Stimulated activated CD4-positive, alpha-beta T cell treated with anti-CD3 and anti-CD28 coated beads, Interleukin-1b, Interleukin-23, amount 100 ng/mL, for 1 hour (primary cell): ENCODE measurements at places on chromosomes 6 and 20.

GRCh38 chr6:77010931-77011542 lies 452.3 kb downstream of the HTR1B start:
- DNase-seq: no peak

- DNase-seq: no peak
Measured at GRCh38 chr6:107866606-107867301, 42.6 kb upstream of the SCML4 start.

- DNase-seq: no peak
Measured at GRCh38 chr6:169452869-169453620, 199.4 kb upstream of the THBS2 start.

DNA sequence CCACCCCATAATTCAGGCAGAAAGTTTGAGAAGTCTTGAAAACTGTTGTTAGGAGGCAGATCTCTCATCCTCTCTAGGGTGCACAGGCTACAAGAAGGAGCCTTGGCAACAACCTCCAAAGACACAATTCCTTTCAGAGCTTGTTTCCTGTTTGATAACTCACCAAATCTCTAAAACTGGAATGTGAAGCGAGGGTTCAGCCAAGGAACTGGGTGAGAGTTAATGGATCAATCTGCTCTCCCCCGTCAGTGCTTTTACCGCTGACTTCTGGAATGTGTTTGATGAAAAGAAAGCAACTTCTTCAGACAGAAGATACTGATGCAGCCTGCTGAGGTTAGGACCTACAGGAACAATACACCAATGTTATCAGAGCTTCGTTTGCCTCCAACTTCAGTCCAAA lies 171.8 kb upstream of the BMP2 start:
- DNase-seq: no peak

- no peak for DNase-seq
Measured at GRCh38 chr20:50438986-50439407, 71.2 kb upstream of the PTPN1 start.

GRCh38 chr6:140500849-140501248 lies 1126.4 kb upstream of the CITED2 start:
- no peak for DNase-seq

DNA sequence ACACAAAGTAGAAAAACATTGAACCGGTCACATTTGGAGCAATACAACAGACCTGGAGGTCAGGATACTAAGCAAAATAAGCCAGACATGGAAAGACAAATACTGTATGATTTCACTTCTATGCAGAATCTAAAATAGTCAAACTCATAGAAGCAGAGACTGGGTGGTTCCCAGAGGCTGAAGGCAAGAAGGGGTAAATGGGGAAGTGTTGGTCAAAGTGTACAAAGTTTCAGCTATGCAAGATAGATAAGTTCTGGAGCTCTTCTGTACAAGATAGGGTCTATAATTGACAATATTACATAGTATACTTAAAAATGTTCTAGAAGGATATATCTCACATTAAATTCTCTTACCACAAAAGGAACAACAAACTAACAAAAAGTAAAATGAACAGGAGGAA lies 70.3 kb downstream of the TMEM244 start:
- no peak for DNase-seq

GRCh38 chr6:83403191-83403590 lies 27.7 kb downstream of the ME1 start:
- no peak for DNase-seq

DNA sequence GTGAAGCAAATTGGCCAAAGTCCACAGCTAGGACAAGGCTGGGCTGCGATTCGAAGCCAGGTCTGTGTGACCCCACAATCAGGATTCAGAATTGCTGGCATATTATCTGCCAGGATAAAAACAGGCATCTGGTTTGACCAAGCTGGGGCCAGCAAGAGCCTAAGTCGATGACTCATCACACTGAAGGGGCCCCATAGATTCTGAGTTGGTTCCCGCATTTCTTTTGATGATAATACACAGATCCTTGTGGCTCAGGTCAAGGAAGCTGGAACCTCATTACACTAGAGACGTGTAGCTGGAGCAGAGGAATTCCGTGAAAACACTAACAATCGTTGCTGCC lies 6.5 kb downstream of the KCNB1 start:
- DNase-seq: no peak

DNA sequence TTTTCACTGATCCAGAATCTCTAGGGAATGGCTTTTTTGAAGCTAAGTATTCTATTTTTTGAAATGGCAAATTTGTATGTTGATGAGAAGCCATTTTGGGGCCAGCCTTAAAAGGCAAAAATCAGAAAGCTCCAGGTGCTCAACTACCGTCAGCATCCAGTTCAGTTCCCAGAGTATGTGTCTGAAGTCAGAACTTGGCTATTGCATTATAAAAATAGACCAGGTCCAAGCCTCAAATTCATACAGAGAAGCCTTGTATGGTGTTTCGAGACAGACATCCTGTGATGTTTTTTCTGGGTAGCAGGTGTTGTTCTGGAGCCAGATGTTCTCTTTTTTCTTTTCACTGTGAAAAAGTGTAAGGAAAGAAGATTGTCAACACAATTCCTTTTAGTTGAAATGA lies 68.2 kb downstream of the CCN2 start:
- DNase-seq: no peak

DNA sequence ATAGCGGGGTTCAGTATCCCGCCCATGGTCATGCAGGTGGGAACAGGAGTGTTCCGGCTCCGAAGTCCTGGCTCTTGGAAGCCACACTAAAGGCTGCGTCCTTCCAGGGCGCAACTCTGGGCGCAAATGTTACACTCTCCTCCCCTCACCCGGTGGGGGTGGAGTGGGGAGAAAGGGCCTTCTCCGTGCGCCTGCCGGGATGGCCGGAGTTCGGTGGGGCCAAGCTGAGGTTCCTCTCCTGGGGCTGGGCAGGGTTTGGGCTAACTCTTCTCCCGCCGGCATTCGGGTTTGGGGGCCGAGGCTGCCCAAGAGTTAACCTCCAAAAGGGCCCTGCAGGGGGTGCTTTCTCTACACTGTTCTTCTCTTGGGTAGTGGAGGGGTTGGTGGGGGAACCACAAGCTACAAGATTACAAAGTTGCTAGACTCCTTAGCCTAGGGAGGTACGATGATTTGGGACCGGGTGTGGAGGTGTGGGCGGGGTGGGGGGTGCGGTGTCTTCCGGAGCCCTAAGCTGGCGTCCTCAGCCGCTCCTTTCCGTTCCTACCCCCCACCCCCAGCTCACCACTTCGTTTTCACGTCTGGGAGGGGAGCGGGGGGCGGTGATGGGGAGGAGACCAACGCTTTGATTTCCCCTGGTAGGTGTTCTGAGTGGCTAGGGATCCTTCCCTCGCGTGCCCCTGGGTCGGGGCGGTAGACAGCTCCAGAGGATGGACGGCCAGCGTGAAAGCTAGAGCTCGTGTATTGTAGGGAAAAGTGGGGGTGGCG lies 12.3 kb downstream of the NRN1 start:
- no peak for DNase-seq

DNA sequence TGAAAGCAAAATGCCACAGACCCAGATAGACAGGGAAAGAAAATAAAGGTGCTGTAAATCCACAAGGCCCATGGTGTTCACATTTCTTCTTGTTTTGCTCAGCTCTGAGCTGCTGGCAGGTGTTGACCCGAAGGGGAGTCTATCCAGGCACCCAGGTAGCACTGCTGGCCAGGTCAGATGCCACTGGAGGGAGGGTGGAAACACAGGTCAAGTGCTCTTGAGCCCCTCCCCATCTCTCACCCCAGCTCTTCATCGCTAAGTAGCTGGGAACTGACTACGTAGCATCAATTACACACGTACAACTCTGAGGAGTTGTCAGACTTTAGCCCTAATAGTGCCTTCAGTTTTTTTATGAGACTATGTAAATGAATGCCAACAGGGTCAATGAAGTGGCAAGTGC lies 287.8 kb upstream of the QKI start:
- no peak for DNase-seq

- peak; percentile 55 for DNase-seq
Measured at GRCh38 chr20:58309591-58310290, at the start of gene RAB22A. Gene RAB22A, plus strand, starts transcription at chr20:58309715. Its CDS starts 262 bp downstream, at chr20:58309977.

- no peak for DNase-seq
Measured at GRCh38 chr6:161869491-161869890, 595.6 kb upstream of the AGPAT4 start.

DNA sequence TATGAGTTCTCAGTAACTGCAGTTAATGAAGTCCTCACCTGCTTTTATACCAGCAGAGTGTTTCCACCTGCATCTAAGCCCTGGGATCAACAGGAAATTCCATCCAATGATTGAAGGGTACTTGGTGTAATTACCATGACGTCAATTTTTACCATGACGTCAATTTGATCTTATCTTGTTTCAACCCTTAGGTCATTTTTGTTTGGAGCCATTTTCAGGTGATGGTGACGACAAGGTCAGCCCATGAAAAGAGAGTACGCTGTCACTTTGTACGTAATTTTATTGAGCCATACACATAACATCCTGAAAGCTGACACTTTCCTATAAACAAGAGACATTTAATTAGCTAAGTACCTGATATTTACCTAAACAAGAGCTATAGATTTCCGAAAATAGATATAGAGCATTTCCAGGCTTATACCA lies at the start of gene CGA:
TSS of gene CGA (minus strand) at position 20 of the 423 bp plus-strand sequence. CDS start 6,906 bp downstream, outside the sequence.
- DNase-seq: no peak

GRCh38 chr6:167252271-167252670 lies 38.8 kb upstream of the UNC93A start:
- DNase-seq: no peak

DNA sequence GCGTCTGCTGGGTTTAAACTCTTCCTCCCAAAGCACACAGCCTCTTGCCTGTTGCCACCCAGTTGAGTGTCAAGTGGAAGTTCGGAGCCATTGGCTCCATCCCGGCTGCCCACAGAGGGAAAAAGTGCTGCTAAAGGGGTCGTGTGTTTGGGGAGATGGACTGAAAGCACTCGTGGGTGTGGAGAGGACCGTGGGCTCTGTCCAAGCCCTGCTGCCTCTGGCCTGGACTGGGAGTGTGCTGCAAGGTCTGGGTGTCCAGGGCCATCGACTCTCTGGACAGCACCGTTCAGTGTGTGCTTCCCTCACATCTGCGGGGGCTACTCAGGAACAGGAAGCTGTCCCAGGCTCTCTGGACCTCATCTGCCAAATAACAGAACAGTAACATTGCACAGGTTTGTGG lies 269.3 kb downstream of the DLL1 start:
- DNase-seq: no peak

DNA sequence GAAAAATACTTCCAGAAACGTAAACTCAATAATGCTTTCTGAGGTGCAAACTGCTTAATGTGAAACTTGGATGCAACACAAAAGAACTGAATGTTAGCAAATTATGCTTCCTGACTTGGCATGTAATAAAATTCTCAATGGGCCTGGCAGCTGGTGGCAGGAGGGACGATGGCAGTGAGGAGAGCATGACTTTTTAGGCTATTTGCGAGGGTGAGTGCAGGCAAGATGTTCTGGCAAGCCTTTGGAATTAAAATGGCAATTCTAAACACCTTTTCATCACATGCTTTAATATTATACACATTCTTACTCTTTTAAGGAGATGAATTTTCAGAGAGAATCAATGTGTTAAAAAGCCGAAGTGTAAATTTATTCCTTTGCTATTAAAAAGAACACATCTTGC lies 224.8 kb upstream of the CDH4 start:
- DNase-seq: no peak

DNA sequence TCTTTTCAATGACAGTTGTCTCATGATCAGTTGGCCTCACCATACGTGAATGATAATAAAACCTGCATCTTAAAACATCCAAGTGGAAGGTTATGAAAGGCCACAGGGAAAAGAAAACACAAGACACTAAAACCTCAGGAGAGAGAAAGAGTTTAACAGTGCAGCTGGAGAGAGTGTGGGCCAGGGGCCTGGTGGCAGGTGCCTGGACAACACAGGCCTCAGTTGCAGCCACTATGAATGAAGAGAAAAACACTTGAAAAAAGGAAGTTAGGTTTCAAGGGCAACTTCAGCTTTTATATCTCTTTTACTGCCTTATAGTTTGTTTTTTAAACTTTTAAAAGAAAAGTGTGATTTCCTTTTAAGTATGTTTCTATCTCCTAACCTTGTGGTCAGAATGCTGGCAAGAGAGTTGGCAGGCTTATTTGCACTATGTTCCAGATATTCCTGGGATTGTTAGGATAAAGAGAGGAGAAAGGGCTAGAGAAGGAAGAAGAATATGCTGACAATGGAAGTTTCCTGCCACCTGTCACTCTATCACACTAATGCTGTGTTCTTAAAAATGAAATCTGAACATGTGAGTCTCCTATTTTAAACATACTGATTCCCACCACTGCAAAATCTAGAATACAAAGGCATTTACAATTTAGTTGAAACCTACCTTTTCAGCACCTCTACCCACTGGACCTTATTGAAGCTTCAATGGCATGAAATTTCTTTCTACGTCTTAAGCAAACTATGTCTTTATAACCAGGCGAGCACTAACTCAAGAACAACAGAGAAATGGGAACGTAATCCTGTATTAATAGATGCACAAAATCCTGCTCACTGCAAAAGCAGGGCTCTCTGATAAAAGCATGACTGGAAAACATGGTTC lies 222.4 kb downstream of the CD83 start:
- no peak for DNase-seq

DNA sequence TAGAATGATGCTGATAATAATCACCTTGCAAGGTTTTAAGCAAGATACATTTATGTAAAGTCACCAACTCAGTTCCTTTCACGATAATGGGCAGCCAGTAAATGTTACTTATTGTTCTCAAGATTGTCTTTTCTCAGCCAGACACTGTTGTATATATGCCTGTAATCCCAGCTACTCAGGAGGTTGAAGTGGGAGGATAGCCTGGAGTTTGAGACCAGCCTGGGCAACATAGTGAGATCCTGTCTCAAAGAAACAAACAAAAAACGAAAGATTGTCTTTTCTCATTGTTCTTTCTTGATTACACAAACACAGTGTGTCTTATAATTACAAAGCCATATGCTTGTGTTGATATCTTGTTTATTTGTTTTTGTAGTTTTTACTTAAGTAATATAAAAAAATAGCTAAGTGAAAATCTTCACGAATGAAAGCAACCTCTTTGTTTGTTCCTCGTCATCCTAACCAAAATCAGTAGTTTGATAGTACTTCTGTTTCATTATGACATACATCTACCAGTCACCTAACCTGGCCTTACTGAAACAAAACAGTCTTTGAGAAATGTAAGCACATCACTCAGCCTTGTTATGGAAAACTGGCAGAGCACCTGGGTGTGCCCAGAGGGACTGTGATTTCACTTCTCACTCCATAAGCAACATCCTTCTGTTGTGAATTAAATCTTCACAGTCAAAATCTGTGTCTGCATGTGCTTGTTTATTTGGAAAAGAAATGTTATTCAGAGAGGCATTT lies 436.2 kb upstream of the SOX4 start:
- no peak for DNase-seq
